ENCODE measurements at places on chromosomes 7 and 10.

DNA sequence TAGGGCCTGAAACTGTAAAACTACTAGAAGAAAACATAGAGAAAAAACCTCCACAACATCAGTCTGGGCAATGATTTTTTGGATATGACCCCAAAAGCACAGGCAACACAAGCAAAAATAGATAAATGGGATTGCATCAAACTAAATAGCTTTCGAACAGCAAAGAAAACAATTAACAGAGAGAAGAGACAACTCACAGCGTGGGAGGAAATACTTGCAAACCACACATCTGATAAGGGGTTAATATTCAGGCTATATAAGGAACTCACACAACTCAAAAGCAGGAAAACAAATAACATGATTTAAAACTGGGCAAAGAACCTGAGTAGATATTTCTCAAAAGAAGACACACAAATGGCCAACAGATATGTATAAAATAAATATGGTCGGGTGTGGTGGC lies 7.7 kb upstream of the GSTK1 start:
- DNase-seq, result no peak

DNA sequence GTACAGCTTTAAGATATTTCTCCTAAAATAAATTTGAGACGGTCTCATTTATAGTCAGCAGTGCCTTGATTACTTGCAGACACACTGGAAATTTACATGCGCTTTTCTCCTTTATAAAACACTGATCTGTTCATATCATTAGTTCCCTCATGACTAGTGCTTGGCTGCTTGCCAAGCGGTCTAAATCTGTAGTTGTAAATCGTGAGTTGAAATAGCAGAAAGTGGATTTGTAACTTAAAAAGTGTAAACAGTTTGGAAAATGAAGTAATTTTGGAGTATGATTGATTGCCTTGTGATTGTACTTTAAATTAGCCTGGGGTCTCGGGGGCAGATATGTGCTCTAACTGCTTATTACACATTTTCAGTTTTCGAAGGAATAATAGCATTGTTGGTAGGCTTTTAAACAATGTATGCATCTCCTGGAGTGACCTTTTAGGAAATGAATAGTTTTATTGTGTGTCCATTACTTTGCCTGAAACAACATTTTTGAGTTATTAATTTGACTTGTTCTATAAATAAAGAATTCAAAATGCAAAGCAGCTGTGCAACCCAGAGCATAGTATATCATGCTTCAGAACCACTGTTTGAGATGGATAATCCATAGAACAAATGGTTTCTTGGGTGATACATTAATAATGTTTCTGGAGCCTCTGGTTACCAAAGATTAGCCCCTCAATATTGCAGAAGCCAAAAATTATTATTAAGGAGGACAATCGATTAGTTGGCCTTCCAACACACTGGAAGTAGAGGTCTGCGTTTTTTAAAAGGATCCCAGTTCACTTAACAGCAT lies 73.3 kb downstream of the ARID5B start:
- no peak for DNase-seq

- DNase-seq, result no peak
Measured at GRCh38 chr10:25039531-25039930, 23.1 kb downstream of the THNSL1 start.

- no peak for DNase-seq
Measured at GRCh38 chr10:69446229-69446628, 5.0 kb upstream of the TSPAN15 start.

DNA sequence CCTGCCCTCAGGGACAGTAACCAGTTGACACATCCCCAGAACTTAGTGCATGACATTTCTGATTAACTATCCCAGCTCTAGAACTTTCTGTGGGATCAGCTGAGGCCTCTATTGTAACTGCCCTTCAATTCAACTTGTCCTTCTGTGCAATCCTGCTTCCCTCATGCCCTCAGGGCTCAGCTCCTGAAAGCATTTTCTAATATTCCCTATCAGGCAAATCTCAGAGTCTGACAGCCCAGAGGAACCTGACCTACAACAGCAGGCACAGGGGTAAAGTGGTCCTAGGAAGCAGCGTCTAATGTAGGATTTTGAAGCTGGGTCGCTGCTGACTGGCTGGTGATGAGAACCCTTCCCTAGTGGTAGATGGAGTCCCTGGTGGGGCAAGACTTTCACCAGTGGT lies 13.6 kb upstream of the STN1 start:
- DNase-seq, result no peak

GRCh38 chr7:127152423-127152822 lies 100.3 kb downstream of the GRM8 start:
- no peak for DNase-seq

DNA sequence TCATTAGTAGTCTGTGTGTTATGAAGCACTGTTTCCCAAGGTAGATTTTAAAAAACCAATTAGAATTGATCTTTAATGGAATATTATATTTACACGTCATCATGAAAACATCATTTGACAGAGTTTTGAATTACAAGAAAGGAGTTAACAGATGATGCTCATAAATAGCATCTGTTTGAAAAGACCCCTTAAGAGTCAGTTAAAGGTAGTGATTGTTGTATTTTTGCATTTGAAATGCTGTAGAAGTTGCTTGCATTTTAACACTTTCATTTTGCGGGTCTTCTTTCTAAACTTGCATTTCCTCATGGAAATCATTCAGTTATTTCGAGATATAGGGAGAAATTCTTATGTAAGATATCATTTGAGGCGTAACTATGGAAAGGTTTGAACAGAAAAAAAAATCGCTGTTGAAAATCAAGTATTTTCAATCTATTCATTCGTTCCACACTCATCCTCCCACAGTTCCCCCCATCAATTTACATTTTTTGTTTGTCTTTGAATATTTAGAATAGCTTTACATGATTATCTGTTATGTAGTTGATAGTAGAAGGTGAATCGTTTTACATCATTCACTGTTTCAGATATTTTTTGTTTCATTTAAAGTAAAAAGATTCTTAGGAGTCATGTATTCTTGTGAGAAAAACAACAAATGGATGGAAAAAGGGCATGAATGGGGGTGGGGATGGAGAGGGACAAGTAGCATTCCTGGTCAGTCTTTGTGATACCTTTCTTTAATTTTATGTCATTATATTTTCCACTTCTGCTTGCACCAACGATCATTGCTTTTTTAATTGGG lies 3.0 kb upstream of the SKIDA1 start:
- DNase-seq, result no peak

DNA sequence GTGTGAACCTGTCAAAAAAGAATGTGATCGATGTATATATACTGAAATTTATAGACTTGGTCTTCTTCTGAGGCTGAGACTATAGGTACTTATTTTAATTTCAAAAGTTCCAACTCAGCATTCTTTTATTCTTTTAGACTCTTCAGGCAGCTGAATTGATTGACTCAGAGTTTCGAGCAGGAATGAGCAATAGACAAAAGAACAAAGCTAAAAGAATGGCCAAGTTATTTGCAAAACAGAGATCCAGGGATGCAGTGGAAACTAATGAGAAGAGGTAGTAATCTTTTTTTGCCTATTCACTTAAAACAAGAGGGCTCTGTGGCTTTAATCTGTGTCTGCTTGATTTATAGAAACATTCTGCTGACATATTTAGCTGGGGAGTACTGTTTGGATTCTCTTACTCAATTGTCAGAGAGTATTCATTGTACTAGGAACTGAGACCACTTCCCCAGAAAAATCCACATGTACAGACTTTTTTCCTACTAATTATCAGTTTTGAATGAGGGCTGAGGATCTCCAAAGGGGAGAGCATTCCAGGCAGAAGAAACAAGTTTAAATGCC lies 30.1 kb downstream of the BTAF1 start:
- DNase-seq, result no peak

DNA sequence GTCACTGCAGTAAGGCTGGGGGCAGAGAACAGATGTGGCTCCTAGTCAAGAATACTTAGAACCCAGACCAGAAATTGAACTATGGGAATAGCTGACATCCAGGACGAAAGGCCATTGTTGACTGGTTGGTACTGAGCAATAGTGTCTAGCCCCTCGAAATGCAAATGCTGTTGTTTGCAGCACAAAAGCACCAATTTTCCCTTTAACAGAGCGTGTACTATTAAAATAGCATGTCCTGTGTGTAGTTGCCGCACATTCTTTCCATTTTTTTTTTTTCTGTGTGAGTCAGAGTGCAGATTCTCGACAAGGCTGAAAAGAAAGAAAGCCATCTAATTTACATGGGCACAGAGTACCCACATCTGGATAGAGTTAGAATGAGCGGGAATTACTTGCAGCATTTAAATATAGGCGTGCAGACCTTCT lies 302.4 kb downstream of the PTEN start:
- peak; percentile 62 for DNase-seq

DNA sequence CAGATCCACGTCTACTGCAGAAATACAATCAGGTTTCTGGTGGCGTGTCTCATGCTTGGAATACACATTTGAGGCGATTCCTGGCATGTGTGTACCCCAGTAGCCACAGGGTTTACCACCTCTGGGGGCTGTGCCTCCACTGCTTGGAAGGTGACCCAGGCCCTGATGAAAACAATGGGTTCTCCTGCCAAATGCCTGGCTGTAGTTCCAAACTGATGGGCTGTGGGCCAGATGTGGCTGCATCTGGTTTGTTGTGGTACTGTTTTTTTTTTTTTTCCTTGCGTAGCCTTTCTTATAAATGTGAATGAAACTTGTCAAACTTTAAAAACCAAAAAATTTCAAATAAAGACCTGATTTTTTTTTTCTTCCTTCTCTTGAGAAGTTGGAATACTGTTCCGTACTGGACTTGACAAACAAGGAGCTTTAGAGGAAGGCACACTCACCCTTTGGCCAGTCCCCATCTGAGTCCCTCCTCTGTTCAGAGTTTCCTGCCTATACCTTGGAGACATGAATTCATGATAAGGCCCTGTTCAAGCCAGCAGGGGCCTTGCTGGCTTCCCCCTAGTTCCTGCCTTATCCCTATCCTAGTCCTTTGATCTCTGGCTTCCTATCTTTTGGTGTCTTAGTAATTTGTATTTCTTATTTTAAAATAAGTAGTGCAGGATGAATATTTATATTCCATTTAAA lies 217.1 kb downstream of the PHTF2 start:
- no peak for DNase-seq

DNA sequence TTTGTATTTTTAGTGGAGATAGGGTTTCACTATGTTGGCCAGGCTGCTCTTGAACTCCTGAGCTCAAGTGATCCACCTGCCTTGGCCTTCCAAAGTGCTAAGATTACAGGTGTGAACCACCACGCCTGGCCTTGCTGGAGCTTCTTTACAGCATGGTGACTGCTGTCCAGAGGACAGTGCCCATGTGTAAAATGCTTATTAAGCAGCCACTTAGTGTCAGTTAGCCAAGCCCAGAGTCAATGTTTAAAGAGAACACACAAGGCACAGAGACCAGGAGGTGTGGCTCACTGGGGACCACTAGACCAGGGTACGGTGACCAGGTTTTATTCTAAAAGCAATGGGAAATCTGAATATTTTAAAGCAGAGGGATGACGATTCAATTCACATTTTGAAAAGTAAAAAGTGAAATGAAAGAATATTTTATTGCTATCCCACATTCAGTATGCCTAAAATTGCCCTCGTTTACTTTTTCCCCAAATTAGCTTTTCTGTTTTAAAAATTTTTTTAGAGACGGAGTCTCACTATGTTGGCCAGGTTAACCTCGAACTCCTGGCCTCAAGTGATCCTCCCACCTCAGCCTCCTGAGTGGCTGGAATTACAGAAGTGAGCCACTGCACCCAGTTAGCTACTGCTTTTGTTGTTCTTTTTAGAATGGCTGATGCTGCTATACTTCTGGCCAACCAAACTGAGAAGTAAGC lies 172.8 kb downstream of the NRP1 start:
- DNase-seq, result no peak

GRCh38 chr10:129851941-129852640 lies 112.0 kb downstream of the EBF3 start:
- DNase-seq, result no peak

- DNase-seq, result no peak
Measured at GRCh38 chr7:137074391-137075030, 206.1 kb downstream of the CHRM2 start.

GRCh38 chr7:106947244-106947728 lies 82.2 kb downstream of the PIK3CG start:
- DNase-seq, result peak; percentile 51

GRCh38 chr10:112789248-112789647 lies 160.8 kb upstream of the TCF7L2 start:
- DNase-seq, result no peak

DNA sequence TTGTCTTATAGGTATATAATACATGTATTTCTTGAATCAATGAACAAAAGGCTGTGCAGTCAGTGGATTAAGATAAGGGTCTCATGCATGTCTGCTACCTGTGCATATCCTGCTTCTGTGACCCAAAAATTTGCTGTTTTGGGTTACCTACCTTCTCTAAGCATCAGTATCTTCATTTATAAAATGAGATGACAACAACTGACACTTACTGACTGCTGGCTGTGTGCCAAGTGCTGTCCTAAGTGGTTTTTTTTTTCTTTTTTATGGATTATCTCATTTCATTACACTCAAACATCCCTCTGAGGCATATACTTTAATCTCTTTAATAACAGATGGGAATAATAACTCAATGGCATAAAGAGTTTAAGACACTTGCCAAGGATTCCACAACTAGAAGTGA lies 2.1 kb downstream of the PDK4 start:
- no peak for DNase-seq

DNA sequence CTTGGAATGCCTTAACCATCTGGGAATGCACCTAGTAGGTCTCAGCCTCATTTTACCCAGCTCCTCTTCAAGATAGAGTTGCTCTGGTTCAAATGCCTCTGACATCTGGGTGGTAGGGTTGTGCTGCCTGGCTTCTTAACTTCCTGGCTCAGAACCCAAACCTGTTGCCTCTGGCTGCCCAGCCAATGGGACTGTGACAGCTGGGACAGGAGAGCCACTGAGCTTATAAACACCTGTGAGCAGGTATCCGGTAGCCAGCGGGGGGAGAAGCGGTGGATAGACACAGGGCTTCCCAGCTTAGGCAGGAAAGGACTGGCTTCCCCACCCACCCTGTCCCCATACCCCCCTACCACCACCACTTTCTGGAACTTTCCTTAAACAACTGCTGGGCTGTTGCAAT lies 115.8 kb upstream of the CARD11 start:
- DNase-seq, result no peak

Data from amniotic stem cell (primary cell).